ENCODE measurements at places on chromosomes 6 and 20. TPM values are rescaled to one million over a fixed set of nuclear protein-coding genes. Genes with fewer than 3 reads are reported as not detected.

Gene NTSR1
- polyA plus RNA-seq, result 0.14 TPM

Gene HRH3
- polyA plus RNA-seq, result not detected

Gene ZSCAN31
- polyA plus RNA-seq, result 11.9 TPM

Gene EPB41L1
- polyA plus RNA-seq, result 36.5 TPM

Gene SFTA2
- polyA plus RNA-seq, result 18.9 TPM

Gene OTOR
- not detected for polyA plus RNA-seq

Gene FAM217A
- 2.1 TPM for polyA plus RNA-seq

Gene C6orf47
- polyA plus RNA-seq, result 18.4 TPM

Gene TENT5A
- polyA plus RNA-seq, result 8.3 TPM

Gene TRIM15
- polyA plus RNA-seq, result not detected

Gene SDHAF4
- 15.4 TPM for polyA plus RNA-seq

Gene CEP43
- 50.6 TPM for polyA plus RNA-seq

Gene MRPL18
- 54.8 TPM for polyA plus RNA-seq

Gene BTN3A1
- polyA plus RNA-seq, result 64.1 TPM

Gene BLCAP
- 69.8 TPM for polyA plus RNA-seq

Gene NNAT
- polyA plus RNA-seq, result 41.5 TPM

Gene RIPPLY2
- not detected for polyA plus RNA-seq

Gene SAPCD1
- 8.5 TPM for polyA plus RNA-seq

Gene BEND6
- 2.6 TPM for polyA plus RNA-seq

Gene WFDC10B
- polyA plus RNA-seq, result not detected

Gene CYP24A1
- polyA plus RNA-seq, result not detected

Gene MATN4
- polyA plus RNA-seq, result not detected

Gene PACSIN1
- polyA plus RNA-seq, result 0.51 TPM

Gene OR2J3
- not detected for polyA plus RNA-seq

Gene PI16
- 0.51 TPM for polyA plus RNA-seq

Gene TAGAP
- polyA plus RNA-seq, result 1.5 TPM

Gene GTSF1L
- not detected for polyA plus RNA-seq

Gene PRPF6
- 81.2 TPM for polyA plus RNA-seq
